Stimulated activated CD8-positive, alpha-beta memory T cell treated with anti-CD3 and anti-CD28 coated beads, Interleukin-2, amount 100 ng/mL, for 1 hour (primary cell): ENCODE measurements at places on chromosomes 12 and 14.
A peak's percentile ranks its signal among the peaks of the same experiment; 100 is the strongest.

DNA sequence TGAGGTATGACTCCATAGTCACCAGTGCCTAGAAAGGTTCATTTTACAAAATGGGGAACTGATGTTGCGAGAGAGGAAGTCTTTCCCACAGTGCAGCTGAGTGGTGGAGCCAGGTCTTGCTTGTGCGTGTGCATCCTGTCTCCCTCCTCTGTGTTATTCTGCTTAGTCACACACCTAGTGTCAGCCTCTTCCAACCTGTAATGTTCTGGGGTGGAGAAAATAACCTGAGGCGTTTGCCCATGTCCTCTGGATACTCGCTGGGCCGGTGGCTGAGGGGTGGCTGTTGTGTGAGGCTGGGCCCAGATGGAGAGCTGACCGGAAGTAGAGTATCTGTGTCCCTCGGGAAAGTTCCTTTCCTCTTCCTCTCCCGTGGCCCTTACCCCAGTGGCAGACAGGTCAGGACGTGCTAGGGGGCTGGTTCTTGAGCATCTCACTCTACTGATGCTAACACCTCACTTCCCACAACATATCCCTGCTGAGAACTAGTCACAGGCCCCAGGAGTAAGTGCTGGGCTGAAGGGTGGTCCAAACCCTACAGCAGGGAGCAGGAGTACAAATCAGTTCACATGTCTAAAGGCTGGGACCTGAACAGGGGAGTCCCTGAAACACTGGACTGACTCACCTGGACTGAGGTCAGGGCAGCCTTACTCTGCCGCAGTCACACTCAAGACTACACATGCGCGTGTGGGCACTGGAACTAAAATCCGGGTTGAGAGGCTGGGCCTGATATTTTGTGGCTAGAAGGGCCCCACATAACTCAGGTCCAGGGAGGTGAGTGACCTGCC is 7.0 kb downstream of the MLF2 start:
- DNase-seq: no peak

DNA sequence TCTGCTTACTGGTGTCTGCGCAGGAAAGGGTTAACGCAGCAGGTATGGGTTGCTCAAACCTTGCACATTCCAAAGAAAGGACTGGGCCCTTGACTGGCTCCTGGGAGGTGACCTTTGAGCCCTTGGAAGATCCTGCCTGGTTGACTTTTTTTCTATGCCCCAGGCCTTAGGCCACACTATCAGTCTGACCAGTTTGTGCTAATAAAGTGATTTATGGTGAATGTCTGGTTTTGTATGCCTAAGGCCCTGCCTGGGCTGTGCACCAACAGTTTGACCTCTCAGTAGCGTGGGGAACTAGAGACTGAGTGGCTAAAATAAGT is 61.4 kb upstream of the SCN8A start:
- no peak for DNase-seq

GRCh38 chr12:116516657-116517056 is 42.5 kb upstream of the MAP1LC3B2 start:
- DNase-seq: no peak

GRCh38 chr12:12716793-12717585 is at the start of gene CDKN1B:
TSS of gene CDKN1B (plus strand) at chr12:12717368. CDS start at chr12:12717840, 472 bp downstream.
- DNase-seq: peak; percentile 74

DNA sequence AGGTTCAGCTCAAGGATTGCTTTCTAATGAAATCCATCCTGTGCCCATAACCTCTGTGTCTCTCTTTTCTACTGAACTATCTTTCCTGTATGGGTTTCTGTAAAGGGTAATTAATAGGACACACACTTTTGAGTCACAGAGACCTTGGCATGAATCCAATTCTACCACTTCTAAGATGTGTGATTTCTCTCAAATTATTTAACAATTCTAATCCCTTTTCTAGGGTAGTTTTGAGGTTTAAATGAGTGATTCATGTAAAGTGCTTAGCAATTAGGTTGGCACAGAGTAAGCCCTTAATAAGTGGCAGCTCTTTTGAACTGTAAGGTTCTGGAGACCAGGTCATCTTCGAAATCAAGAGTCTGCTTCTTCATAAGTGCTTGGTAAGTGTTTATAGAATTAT is 202.7 kb downstream of the RASSF9 start:
- DNase-seq: no peak

- no peak for DNase-seq
Measured at GRCh38 chr14:68551045-68551683, 241.7 kb downstream of the ZFP36L1 start.

DNA sequence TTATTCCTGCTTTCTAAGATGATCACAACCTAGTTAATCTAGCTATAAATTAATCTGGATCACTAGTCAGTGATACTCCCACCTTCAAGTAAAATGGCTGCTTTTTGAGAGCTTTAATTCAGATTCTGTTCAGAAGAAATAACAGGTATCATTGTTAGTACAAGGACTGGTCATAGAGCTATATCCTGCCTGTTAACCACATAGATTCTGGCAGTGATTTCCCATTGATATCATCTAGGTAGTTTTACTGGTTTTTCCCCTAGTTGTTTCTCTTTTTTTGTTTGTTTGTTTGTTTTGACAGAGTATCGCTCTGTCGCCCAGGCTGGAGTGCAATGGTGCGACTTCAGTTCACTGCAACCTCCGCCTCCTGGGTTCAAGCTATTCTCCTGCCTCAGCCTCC is 39.0 kb upstream of the HIF1A start:
- DNase-seq: no peak

DNA sequence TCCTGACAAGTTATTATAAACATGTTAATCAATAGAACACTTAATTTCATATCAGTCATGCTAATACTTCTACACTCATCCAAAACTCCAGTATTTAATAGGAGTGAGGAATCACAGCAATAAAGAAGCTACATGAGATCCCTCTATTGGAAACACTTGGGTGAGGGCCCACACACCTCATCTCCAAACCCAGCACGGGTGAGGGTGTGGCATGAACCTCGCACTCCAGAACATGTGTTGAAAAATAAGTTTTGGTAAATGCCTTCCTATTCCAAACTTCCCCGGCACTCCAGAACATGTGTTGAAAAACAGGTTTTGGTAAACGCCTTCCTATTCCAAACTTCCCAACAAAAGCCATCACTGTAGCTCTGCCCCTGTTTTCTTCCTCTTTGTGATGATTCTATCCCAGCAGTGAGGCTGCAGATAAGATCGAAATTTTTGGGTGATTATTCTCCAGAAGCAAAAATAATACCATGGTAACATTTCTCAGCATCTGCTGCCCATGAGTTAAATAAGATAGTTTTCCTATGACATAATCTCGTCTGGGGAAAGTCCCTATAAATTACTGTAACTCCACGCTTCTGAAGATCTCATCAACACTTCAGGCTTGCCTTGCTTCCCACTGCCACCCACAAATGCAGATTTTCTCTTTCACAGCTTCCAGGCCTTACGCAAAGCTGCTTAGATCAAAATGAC is 24.4 kb upstream of the PTPRB start:
- no peak for DNase-seq

DNA sequence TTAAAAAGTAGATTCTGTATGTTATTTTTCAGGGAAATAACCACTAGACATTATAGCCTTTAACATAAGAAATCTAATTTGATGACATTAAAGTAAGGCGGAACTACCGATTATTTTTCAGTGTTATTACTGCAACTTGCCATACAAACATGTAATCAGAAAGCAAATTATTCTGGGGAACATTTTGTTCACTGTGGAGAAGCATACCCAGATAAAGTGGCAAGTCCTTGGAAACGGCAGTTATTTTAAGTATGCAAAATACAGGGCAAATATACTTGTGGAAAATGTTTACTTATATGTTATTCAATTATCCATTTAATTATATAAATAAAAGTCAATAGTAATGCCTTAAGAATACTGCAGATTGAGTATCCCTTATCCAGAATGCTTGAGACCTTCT is 71.9 kb downstream of the FERMT2 start:
- DNase-seq: no peak

- no peak for DNase-seq
Measured at GRCh38 chr12:2372178-2372577, 319.4 kb downstream of the CACNA1C start.

DNA sequence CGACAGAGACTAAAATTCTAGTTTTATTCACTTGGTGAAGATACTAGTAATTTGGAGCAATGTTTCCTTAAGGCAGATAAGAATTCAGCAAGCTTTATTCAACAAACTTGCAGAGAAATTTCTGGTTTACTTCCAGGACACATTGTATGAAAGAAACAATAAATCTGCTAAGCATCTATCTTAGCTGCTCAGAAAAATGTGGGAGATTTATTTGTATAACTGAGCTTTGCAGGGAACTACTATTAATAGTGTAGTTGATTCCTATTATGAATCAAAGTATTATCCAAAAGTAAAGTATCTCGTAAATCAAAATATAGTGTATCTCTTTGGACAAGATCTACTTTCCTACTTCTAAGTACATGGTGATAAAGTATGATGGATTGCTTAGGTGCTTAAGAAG is 239.4 kb upstream of the TMTC1 start:
- DNase-seq: no peak

DNA sequence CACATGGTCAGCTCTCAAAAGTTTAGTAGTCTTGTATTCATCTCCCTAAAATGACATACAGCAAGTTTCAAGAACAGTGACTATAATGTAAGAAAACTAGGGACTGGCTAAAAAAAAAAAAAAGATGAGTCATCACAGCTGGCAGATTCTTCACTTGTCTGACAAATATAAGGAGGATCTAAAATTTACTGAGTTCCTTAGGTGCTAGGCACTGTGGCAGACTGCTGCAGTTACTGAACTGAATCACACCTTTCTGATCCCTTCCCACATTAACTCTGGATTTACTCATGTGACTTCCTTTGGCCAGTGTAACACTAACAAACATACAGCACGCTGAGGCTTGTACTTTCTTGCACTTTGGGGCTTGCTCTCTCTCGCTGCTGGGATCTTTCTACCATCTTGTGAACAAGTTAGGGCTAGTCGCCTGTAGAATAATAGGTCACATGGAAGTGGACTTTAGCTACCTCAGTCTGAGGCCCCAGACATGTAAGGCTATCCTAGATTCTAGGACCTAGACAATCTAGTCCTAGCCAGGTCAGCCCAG is 32.1 kb downstream of the BAZ1A start:
- DNase-seq: no peak

- DNase-seq: no peak
Measured at GRCh38 chr14:69636718-69637480, 25.5 kb downstream of the SUSD6 start.

GRCh38 chr12:57449375-57449774 is 5.7 kb upstream of the INHBE start:
- no peak for DNase-seq

GRCh38 chr14:53619691-53620231 is 336.9 kb downstream of the BMP4 start:
- no peak for DNase-seq

GRCh38 chr14:54535646-54536045 is 25.9 kb downstream of the CGRRF1 start:
- DNase-seq: no peak

- no peak for DNase-seq
Measured at GRCh38 chr12:109594556-109595317, 21.1 kb downstream of the MVK start.

- DNase-seq: peak; percentile 48
Measured at GRCh38 chr12:52585946-52586345, 12.3 kb upstream of the KRT74 start.

GRCh38 chr14:91332171-91332985 is 85.2 kb downstream of the CCDC88C start:
- no peak for DNase-seq

- DNase-seq: no peak
Measured at GRCh38 chr12:39341179-39341578, 101.7 kb downstream of the KIF21A start.

DNA sequence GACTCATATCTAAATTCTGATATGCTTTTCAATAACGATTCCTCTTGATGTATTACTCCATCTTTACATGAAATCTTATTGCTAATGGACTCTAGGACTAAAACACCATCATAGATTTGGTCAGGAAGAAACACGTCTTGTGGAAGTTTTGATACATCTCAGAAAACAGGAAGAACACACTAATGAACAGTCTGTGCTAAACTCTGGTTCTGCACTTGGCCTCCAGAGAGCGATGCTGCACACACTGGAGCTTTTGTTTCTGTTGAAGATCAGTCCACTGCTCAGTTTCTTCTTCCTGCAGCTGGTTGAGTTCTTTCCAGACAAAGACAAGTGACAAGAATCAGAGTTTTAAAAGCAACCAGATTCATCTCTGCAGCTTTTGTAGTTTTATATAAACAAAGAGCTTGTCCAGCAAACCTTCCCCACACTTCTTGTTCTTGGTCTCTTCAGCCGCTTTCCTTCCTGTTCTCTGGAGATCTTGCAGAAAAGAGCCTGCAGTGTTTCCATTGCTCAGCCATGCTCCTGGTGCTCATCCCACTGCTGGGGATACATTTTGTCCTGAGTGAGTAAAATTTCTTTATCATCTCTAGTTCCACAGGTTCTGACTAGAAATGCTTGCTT is 229.1 kb upstream of the OR4E1 start:
- no peak for DNase-seq

- DNase-seq: no peak
Measured at GRCh38 chr14:69673104-69673503, 61.7 kb downstream of the SUSD6 start.

GRCh38 chr14:60862283-60862682 is 118.6 kb downstream of the TRMT5 start:
- no peak for DNase-seq

GRCh38 chr14:102362084-102362483 is 606 bp downstream of the CINP start:
- DNase-seq: no peak

DNA sequence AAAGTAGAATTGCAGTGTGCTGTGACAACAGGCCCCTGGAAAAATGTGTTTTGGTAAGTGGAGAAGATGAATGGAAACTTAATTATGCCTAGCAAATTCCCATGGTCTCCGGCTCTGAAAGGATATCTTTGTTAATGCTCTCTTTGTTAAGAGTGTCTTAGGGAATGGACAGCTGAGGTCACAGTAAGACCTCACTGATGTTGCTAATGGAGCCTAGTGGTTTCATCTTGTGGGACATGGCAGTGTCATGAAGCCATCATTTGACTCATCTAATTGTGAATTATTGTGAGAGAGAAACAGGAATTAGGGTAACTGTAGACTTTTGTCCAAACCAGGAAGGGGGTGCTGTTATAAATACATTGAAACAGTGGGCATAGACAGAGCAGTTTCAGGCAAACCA is 330.3 kb downstream of the TMTC2 start:
- DNase-seq: no peak

DNA sequence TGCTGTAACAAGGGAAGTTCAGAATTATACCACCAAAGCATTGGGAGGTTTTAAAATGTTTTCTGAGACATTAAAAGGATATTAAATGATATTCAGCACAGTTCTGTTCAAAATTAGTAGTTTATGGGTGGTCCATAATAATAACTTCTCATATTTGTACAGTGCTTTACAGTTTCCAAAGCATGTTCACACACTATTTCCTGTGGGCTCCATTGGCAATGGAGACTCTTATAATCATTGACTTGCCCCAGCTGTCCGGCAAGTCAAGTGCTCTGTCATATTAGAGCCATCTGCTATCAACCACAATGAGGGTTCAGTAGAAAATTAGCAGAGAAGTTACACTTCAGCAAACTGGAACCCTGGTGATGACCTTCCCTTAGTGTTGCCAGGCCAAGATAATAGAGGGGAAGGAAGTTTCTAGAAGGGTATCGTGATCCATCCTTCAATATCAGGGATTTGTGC is 526.6 kb upstream of the CCDC196 start:
- DNase-seq: no peak

GRCh38 chr14:58296726-58297125 is 1.6 kb upstream of the ARID4A start:
- no peak for DNase-seq

GRCh38 chr12:72631926-72632685 is 359.9 kb downstream of the TRHDE start:
- DNase-seq: no peak

- DNase-seq: no peak
Measured at GRCh38 chr14:50531595-50532501, 521 bp downstream of the MAP4K5 start.
